ENCODE measurements at places on chromosomes 6 and 20.

DNA sequence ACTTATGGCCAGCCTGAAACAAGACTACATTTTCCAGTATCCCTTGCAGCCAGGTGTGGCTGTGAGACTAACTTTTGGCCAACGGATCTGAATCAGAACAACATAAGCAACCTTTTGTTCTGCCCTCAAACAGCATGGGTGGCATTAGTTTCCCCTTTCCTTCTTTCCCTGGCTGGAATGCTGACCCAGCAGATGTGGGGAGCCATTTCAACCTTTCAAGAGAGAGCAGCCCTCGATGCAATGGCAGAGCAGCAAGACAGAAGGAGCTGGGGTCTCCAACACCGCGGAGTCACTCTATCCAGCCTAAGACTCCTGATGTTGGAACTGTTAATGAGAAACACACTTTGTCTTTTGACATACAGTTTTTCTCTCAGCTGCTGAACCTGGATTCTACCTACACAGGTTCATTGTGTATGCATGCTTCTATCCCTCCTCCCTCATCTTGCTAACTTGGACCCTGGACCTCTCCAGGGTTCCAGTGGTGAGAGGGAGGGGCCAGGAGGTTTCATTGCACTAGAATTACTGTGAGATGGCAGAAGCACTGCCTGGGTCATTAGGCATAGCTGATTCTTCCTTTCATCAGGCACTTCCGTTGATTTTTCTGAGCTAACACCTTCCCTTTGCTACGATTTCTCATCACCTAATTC lies 28.8 kb upstream of the DDR1 start:
- DNase-seq: no peak

DNA sequence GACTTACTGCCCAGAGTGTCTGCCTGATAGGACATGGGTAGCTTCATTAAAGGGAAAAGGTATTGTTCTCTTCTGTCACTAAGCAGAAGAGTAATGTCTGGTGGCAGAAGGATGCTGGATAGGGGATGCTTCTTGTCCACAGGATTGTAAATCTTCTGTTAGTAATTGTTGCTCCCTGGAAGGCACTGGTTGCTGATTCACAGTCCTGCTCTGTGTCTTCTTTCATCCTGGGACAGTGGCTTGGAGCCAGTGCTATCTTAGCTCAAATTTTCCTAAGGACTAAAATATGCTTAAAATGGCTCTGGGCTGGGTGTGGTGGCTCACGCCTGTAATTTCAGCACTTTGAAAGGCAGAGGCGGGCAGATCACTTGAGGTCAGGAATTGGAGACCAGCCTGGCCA lies 48.0 kb downstream of the SYTL3 start:
- DNase-seq: no peak

- DNase-seq: no peak
These were observed 113.9 kb upstream of the SLC35B3 start for GRCh38 chr6:8549074-8549790.

DNA sequence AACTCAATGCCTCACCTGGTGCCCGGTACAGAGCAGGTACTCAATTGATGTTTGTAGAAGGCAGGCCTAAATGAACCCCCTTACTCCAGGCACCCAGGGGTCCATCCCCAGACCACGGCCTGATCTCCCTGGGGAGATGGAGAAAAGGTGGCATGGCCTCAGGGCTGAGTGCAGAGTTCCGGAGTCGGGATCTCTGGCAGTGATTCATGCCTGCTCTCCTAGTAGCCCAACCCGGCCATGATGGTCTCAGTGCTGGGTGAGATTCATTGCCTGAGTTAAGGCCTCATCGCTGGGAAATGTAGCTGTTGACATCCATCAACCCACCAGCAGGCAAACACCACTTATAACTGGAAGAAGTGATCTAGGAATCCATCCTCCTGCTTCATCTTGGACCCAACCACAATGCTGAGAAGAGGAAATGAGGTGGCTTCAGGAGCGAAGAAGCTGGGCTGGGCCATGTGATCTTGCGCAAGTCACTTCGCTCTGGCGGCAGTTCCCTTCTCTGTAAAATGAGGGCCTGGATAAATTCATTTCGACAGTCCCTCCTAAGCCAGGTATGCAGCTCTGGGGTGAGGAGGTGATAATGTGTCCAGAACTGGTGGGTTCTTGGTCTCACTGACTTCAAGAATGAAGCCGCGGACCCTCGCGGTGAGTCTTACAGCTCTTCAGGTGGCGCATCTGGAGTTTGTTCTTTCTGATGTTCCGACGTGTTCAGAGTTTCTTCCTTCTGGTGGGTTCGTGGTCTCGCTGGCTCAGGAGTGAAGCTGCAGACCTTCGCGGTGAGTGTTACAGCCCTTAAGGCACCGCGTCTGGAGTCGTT lies 24.7 kb downstream of the ETV7 start:
- DNase-seq: no peak

GRCh38 chr6:143581835-143582480 lies 70.4 kb upstream of the FUCA2 start:
- DNase-seq: no peak

- DNase-seq: no peak
These were observed 34.2 kb downstream of the CEP162 start for GRCh38 chr6:84193114-84193708.

GRCh38 chr6:54697424-54697823 lies 149.1 kb upstream of the FAM83B start:
- no peak for DNase-seq

GRCh38 chr20:46699651-46700359 lies 9.6 kb upstream of the SLC2A10 start:
- no peak for DNase-seq

GRCh38 chr6:153167907-153168306 lies 36.8 kb upstream of the RGS17 start:
- DNase-seq: no peak
